ENCODE measurements at places on chromosomes 16 and 17.

DNA sequence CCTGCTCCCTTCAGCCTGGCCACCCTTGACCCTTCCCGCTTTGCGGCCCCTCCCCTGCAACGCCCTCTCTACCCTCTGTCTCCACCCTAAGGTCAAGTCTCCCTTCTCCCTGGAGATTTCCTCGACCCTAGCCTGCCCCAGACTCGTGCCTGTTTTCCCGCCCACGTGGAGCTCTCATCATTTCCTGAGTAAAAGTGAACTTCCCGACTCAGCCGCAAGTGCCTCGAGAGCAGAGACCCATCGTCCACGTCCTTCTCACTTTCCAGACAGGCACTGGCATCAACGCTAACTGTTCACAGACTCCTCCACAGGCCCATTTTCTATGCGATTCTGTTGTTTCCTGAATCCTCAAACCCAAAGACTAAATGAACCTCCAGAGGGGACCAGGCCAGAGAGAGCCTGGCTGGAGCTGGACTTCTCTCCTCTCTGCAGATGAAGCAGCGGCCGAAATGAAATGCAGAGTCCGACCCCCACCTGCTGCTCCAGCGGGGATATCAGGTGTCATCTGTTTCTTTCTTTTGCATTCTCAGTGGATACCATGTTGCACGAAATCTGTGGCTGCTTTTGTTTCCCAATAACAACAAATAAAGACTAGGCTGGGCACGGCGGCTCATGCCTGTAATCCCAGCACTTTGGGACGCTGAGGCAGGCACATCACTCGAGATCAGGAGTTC lies 52.5 kb downstream of the RTN4RL1 start:
- DNase-seq, result no peak

DNA sequence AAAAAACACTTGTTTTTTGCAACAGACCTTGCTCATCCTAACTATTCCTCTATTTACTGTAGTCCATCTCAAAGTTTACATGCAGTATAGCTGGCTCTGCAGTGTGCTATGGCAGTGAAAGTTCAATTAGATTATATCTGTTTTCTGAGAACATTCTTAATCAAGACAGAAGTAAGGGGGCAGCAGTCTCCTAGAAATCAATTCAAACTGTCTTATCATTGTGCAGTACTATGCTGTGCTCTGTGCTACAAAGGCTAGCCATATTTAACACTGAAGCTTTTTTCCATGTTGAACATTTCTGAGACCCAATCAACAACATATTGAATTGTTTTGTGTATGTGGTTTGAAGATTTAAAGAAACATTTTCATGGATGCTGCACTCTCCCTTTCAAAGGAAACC lies 11.4 kb downstream of the NETO2 start:
- no peak for DNase-seq

- no peak for DNase-seq
Measured at GRCh38 chr16:71658771-71659170, 32.8 kb downstream of the MARVELD3 start.

- no peak for DNase-seq
Measured at GRCh38 chr16:2529061-2529931, 1.9 kb downstream of the CEMP1 start.

GRCh38 chr16:60127196-60127595 lies 1393.1 kb upstream of the GOT2 start:
- no peak for DNase-seq

DNA sequence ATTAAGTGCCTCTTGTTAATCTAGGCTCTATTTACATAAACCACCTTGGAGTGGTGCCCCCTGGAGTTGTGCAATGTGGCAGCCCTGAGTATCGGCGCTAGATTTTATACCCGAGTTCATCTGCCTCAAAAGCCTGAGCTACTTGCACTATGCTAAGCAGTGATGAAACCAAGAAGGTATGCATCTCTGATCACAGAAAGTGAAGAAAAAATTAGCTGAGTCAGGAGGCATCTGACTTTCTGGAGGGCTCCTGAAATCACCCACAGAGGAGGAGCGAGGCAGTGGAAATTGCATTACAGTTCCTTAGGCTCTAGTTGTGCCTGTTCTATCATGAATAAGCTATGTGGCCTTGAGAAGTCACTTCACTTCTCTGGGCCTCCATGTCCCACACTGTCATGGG lies 80.3 kb upstream of the PSMD7 start:
- DNase-seq, result no peak

- DNase-seq, result no peak
Measured at GRCh38 chr17:50218071-50218759, 16.8 kb upstream of the COL1A1 start.

DNA sequence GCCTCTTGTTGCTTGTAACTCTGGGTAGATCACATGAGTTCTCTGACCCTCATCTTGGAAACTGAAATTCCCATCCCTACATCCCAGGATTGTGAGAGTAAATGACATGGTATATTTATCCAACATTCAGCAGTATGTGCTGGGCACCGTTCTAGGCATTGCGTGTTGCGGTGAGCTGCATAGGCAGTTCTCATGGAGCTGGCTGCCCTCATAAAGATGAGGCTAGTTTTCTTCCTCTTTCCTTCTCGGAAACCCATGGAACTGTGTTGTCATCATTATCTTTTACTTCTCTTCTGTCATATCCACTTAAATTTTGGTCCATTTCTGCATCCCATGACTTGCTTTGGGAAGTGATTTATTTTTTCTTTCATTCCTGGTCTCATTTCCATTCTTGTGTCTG lies 17.2 kb downstream of the CMIP start:
- no peak for DNase-seq

DNA sequence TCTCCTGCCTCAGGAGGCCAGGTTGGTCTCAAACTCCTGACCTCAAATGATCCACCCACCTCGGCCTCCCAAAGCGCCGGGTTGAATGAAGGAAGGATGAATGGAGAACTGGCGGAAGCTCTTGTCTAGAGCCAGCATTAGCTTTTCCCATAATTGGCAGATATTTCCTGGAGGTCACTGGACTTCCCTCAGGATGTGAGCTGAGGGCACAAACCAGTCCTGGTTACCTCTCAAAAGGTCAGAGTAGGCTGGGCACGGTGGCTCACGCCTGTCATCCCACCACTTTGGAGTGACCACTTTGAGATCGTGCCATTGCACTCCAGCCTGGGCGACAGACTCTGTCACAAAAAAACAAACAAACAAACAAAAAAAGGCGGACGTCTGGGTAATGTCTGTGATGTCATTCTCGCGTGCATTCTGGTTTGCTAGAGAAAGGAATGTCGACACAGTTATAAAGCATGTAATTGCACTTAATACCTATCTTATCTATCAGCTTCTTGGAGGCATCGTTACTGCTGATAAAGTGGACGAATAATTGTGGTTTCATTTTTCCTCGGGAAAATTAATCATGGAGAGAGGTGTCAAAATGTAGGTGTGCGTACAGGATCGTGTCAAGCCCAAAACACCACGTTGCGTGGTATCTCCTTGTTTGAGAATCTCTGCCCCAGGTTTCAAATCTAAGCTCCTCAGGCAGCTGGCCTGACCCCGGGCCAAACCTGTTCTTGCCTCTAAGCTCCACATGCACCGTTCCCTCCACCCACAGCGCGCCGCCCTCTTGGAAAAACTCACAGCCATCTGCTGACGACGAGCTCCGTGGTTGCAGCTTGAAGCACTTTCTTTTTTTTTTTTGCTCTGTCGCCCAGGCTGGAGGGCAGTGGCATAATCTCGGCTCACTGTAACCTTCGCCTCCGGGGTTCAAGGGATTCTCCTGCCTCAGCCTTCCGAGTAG lies 6.4 kb upstream of the CRK start:
- no peak for DNase-seq

DNA sequence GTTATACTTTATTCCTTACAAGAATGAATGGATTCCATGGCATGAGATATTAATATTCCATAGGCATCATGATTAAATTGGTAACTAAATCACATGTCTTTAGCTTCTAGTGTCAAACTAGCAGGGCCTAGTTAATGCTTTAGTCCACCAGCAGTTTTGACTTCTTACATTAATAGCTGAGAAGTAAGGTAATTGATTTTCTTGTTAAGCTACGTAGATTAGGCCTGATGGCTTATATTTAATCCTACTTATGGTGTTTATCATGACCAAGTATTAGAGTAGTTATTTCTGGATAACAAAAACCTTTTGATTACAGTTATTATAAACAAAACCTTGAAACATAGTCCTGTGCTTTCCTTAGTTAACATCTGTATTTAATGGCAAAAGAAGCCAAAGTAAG lies 184.5 kb downstream of the TANC2 start:
- no peak for DNase-seq

GRCh38 chr16:51312363-51313150 lies 161.5 kb upstream of the SALL1 start:
- no peak for DNase-seq

- DNase-seq, result no peak
Measured at GRCh38 chr17:82693168-82693867, 5.2 kb downstream of the RAB40B start.

GRCh38 chr16:13621639-13622038 lies 298.3 kb upstream of the ERCC4 start:
- DNase-seq, result no peak

DNA sequence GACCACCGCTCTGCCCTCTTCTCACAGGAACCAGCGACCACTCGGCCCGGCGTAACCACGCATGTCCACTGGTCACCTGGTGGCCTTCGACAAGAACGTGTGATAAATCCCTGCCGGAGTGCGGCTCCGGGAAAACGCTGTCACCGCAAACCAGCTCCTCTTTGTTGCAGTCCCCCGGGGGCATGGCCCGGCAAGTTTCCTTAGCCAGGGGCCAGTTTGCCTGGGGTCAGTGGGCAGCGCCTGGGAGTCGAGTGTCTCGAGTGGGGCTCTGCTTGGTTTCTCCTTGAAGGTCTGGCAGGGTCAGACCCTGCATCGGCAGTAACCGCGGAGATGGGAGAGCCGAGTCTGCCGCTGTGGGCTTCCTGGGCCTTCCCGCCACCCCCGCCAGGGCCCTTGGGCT lies 52.5 kb downstream of the JPH3 start:
- DNase-seq, result no peak

- DNase-seq, result no peak
Measured at GRCh38 chr17:39131616-39132015, 19.8 kb downstream of the PLXDC1 start.

- no peak for DNase-seq
Measured at GRCh38 chr16:27518226-27518625, 31.5 kb downstream of the GTF3C1 start.

DNA sequence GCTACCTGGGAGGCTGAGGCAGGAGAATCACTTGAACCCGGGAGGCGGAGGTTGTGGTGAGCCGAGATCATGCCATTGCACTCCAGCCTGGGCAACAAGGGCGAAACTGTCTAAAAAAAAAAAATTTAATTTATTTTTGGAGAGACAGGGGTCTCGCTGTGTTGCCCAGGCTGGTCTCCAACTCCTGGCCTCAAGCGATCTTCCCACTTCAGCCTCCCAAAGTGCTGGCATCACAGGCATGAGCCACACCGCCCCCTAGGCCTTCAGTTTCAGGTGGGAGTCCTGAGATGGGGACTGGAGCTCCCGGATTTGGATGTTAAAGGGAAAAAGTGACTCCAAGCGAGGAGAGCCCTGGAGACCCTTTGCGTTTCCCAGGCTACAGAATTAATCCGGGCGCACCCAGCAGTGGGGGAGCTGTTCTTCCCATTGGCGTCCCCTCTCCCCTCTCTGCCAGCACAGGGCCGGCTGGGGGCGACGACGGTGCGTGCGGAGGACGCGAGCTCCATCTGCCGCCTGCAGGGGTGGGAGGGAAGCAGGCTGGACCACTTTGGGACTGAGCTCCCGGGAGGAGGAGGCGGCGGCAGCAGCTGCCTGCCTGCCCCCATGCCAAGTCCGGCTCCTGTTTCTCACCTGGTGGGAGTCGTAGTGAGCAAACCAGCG lies 49.3 kb upstream of the USP7 start:
- DNase-seq, result peak; percentile 60

DNA sequence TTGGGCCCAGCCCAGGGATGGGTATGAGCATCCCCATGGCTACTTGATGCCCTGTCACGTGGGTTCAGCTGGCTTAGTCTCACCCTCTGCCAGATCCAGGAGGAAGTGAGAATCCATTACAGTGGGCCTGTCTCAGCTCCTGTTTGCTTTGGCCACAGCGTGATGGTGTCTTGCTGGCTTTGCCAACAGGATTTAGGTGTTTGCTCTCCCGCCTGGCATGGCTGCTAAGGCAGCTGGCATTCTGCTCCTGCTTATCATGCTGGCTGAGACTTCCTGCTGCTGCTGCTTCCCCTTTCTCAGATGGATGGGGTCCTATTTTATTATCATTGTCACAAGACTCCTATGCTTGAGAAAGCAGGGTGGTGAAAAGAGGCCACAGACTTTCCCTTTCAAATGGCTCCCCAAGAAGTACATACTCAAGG lies 28.3 kb upstream of the HOXB13 start:
- DNase-seq, result no peak

DNA sequence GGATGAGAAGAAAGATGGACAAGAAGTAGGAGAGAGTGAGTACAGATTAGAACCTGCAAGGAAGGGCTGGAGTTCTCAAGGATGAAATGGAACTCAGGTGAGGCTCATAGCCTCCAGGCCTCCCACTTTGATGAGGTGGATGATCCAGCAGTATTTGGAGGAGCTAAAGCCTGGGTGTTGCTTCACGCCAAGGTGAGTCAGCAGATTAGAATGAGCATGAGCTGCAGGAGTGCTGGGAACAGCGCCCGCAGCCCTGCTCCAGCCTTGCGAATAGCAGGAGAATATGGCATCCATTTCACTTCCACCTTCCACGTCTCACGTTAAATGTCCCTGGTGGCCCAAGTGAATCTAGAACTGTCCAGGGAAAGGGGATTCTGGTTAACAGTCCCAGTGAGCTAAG lies 94.4 kb upstream of the CPHXL start:
- no peak for DNase-seq

DNA sequence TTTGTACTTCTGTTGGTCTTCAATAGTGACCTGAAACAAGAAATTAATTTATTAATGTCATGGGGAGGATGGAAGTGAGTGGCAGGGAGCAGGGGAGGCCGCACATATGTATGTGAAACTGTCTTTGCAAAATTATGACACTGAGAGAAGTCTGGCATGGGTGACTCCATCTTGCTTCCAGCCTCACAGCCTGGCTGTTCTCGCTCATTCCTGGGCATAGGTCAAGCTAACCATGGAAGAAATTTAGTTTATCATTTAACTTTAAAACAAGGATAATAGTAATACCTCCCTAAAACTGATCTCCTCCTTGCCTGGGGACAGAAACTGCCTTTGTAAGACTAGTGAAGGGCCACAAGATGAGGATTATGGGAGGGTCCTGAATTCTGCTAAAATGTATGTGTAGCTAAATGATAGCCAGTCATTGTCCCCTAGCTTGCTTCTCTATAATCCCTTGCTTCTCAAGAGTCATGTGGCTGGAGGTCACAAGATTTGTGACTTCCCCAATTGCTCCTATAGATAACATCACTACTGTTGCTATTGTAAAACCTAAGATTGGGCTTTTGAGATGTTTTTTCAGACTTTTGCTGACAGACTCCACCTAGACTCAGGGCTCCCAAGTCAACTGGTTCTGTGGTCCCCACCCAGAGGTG lies 126.0 kb downstream of the HS3ST3A1 start:
- no peak for DNase-seq

GRCh38 chr16:49330562-49331201 lies 42.9 kb upstream of the C16orf78 start:
- DNase-seq, result no peak

- DNase-seq, result peak; percentile 18
Measured at GRCh38 chr17:39556423-39556822, 51.3 kb downstream of the NEUROD2 start.

- DNase-seq, result no peak
Measured at GRCh38 chr17:44879376-44879775, 19.9 kb downstream of the EFTUD2 start.

GRCh38 chr16:3057181-3058138 lies 8.0 kb upstream of the IL32 start:
- no peak for DNase-seq
